Effector memory CD8-positive, alpha-beta T cell (primary cell): ENCODE measurements at places on chromosomes 11 and 22.

DNA sequence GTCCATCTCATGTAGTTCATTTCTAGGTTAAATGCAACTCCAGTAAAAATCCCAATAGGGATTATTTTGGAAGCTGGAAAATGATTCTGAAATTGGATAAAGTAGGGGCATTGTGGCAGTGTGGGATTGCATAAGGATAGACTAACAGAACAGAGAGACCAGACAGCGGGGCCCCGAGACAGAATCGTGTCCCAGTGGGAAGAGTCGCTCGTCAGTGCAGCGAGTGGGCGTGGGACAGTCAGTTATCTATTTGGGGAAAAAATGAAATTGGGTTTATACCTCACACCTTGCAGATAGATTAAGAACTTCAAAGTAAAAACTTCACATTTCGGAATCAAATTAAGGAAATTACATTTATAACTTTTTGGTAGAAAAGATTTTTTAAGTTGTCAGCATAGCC is 10.6 kb downstream of the SART1 start:
- DNase-seq = no peak

- DNase-seq = no peak
Measured at GRCh38 chr11:43547889-43548381, 132.6 kb upstream of the HSD17B12 start.

GRCh38 chr11:2777871-2778629 is 78.3 kb upstream of the KCNQ1OT1 start:
- no peak for DNase-seq

DNA sequence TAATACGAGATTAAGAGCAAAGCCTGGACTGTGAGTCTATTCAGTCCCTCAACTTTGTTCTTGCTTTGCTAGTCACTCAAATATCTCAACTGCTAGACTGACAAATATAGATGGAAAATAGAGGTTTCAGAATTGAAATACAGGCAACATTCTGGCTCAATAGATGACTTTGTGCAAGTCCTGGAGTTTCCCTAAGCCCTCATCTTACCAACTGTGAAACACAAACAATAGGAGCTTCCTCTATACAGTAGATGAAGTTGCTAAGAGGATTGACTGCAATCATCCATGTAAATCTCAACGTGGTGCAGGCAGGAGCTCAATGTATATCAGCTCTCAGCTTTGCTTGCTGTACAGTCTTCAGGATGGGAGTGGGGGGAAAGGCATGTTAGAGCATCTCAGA is 6.2 kb upstream of the MPEG1 start:
- no peak for DNase-seq

GRCh38 chr11:83779876-83780275 is 493.7 kb upstream of the CCDC90B start:
- DNase-seq = no peak

DNA sequence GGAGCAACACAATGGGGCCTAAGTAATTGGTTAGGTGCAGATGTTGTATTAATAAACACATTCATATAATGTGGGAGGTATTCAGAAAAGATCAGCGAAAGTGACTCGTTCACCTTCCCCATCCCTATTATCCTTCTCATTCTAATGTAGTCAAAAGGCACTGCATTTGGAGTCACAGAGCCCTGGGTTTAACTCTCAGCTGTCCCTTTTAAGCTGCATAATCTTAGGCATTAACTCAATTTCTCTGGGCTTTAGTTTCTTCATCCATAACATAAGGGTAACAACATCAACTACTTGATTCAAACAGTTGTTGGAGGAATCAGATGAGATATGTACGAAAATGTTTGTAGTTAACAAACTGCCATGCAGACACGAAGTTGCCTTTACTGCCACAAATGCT is 187.6 kb upstream of the PITPNB start:
- DNase-seq = no peak

- DNase-seq = peak; percentile 41
Measured at GRCh38 chr11:102318469-102318868, 1.2 kb downstream of the BIRC3 start.

- DNase-seq = no peak
Measured at GRCh38 chr11:61489833-61490721, 18.5 kb upstream of the LRRC10B start.

DNA sequence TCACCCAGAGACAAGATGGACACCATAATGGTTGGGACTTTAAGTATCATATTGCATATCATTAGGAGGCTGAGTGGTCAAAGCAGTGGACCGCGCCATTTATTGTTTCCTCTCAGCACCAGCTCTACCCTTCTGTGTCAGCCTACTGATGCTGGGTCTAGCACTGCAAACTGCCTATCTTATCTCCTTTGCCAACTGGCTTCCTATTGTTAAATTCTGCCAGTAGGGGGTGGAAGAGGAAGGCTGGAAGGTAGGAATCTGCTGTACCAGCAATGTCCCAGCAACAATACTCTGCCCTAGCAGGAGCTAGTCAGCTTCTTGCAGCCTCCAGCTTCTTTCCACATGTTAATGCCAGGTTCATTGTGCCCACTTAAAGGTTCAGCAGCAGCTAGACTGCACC is 367.1 kb upstream of the PDGFD start:
- no peak for DNase-seq

DNA sequence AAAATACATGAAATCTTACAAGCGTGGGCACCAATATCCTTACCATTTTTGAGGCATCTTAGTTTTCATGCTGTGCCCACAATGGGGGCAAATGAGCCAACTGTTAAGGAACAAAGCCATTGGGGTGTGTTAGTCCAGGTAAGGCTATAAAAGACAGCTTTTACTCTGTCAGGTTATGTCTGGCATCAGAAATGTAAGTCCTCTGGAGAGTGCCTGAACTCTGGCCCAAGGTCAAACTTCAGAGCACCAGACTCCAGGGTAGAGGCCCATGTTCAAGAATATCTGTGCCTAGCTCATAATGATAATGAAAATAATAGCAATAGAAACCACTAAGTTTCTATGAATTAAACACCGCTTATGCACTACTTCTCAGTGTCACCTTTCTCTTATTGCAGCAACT is 105.5 kb downstream of the CSNK2A3 start:
- no peak for DNase-seq

GRCh38 chr22:45090497-45090910 is 73.2 kb upstream of the NUP50 start:
- DNase-seq = no peak

GRCh38 chr11:70501933-70502540 is 103.7 kb downstream of the CTTN start:
- no peak for DNase-seq

- no peak for DNase-seq
Measured at GRCh38 chr22:48760481-48761390, 1066.9 kb downstream of the BRD1 start.

DNA sequence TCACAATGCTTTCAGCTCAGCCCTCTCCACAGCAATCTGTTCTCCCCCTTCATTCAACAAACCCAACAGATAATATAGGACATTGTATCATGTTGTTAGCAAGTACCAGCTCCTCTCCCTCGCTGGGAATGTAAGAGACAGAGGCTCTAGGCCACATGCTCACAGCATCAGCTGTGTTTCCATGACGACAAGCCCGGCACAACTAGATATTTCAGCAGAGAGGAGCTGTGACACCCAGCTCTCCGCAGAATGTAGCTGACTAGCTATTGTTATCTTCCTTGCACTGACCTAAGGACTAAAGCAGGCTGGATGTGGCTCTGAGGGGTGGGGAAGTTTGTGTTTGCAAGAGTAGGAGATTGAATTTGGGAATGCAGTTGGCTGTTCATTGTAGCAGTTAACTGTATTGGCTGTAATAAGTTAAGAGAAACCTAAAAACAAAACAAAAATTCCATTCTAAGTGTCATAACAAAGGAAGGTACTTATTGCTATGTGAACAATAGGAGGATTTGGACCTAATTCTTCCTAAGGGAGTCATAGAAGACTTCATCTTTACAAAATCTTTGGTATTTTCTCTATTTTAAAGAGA is 28.0 kb upstream of the RRAS2 start:
- no peak for DNase-seq

- DNase-seq = no peak
Measured at GRCh38 chr11:109584001-109584972, 162.3 kb downstream of the C11orf87 start.

GRCh38 chr11:70734379-70734778 is 336.1 kb downstream of the CTTN start:
- no peak for DNase-seq

- peak; percentile 42 for DNase-seq
Measured at GRCh38 chr22:39243439-39244135, 1.2 kb downstream of the PDGFB start.

GRCh38 chr11:125931668-125932067 is 14.2 kb upstream of the VSIG10L2 start:
- DNase-seq = no peak

DNA sequence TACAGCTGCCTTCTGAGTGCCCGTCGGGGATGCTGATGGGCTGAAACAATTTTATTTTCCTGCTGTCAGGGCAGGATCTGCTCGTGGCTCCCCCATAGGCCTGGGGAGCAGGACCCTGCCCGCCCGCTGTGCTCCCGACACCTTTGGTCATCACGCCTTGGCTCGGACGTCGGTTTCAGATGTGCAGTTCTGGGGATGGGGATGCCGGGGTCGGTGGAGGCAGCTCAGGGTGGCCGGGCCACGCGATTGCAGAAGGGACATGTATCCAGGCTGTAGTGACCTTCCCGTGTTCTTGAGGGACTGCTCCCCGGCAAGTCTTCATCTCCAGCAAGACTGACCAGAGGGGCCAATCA is 1150.5 kb downstream of the BRD1 start:
- DNase-seq = no peak

DNA sequence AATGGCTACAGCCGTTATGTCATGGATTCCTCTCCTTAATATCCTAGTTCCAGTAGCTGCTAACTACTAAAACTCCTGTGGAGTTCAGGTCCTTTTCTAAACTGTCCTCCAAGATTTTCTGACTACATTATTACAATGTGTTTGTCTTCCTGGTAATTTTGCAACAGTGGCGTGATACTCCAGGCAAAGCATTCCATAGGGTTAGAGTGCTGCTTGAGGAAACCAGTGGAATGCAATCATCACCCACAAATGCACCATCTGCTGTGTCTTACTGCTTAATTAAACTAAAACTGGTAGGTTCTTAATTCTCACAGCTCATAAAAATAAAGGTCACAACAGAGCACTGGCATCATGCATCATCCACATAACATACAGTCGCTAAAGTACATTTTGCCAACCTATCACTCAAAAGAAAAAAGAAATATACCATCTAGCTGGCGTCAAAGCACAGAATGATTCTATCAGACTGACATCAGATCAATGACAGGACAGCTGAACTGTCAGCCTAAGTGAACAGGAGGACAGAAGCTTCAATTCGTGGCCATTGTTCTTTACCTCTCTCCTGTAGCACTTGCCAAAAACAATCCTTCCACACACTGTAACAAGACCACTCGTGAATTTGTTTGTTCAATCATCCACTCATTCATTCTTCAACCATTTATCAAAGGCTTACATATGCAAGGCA is 182.5 kb downstream of the CADM1 start:
- no peak for DNase-seq

GRCh38 chr11:112159098-112160065 is 4.5 kb downstream of the IL18 start:
- DNase-seq = no peak

GRCh38 chr11:64534950-64535349 is 56.1 kb upstream of the SLC22A12 start:
- no peak for DNase-seq

DNA sequence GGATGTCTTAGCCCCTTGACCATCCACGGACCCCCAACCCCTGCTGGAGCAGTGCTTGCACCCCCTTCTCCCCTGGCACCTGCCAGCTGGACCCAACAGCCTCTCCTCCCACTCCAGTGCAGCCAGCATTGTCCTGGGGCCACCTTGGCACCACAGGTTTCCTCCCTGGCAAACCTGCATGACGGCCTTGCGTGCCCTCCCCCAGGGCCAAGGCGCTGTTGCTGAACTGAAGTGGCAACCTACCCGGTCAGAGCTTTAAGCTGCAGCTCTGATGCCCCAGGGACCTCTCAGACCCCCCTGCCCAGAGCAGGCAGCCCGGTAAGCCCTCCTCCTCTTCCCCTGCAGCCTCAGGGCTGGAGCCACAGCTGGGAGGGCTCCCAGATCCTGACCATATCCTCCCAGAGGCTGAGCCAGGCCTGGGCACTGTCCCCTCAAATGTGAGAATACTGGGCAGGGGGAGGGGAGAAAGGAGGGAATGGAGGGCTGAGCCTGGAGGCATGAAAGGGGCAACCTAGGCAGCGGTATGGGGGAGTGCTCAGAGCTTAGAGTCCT is 1.8 kb upstream of the LRRC75B start:
- DNase-seq = no peak

DNA sequence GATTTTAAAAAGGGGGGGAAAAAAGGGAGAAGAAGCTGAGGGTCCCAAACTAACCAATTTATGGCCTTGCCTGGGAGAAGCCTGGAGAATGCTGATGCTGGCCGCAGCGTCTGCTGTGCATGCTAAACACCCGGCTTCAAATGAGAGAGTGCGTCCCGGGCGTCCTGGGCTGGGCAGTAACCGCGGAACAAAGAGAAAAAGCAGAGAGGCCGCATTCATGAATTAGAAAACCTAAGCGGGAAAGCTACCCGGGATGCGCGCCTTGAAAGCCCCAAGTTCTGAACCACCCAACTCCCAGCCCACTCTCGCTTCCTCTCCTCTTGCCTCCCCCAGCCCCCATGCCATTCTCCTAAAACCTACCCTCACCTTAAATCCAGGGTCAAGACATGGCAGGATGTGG is 6.5 kb downstream of the MN1 start:
- no peak for DNase-seq

- no peak for DNase-seq
Measured at GRCh38 chr11:76260296-76260925, 54.1 kb upstream of the WNT11 start.

- no peak for DNase-seq
Measured at GRCh38 chr11:47499161-47499560, 50.2 kb upstream of the RAPSN start.

GRCh38 chr22:46536537-46537224 is 739 bp downstream of the CELSR1 start:
- DNase-seq = no peak

- no peak for DNase-seq
Measured at GRCh38 chr11:13334034-13334786, 56.6 kb downstream of the BMAL1 start.

DNA sequence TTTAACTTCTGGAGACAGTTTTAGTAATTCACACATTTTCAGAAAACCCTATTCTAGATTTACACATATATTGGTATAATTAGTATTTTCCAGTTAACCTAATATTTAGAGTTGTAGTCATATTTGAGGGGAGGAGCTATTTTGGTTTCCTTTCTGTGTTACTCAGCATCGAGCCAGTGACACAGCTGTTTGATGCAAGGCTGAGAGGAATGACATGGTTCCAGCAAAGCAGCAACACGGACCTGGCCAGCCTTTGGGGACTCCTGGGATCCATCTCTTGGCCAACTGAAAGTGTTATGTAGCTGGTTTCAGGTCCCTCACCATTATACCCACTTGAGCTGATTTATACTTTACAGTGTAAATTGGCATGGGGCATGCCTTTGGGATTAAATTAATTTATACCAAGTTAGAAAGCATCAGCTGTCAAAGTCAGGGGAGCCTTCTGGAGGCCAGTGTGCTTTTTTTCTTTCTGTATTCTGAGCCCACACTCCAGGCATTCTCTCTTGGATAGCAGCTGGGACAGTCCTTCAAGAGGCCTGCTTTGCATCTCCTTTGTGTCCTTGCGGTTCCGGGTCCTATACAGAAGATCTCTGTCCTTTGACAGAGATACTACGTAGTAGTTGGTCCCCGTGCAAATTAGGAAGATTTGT is 91.3 kb upstream of the SLC25A18 start:
- no peak for DNase-seq
